Stimulated activated CD8-positive, alpha-beta memory T cell treated with anti-CD3 and anti-CD28 coated beads, Interleukin-2, amount 100 ng/mL, for 48 hours (primary cell): ENCODE measurements at places on chromosomes 11 and 22.

DNA sequence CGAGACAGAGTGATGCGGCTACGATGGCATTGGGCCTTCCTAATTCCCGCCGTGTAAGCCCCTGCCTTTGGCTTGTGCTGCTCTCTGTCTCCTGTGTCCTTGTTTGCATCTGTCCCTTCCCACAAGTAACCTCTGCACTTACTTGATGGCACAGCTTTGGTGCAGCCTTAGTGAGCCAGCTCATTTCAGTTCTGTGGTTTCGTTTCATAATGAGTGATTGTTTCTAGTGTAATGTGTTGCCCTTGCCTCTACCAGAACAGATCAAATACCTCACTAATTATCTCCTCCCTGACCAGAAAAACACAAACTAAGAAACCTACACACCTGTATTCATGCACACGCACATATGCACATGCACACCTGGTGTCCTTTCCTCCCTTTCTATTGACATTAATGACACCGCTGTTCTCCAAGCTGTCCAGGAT, 58.8 kb downstream of the GRK3 start:
- DNase-seq, result no peak

DNA sequence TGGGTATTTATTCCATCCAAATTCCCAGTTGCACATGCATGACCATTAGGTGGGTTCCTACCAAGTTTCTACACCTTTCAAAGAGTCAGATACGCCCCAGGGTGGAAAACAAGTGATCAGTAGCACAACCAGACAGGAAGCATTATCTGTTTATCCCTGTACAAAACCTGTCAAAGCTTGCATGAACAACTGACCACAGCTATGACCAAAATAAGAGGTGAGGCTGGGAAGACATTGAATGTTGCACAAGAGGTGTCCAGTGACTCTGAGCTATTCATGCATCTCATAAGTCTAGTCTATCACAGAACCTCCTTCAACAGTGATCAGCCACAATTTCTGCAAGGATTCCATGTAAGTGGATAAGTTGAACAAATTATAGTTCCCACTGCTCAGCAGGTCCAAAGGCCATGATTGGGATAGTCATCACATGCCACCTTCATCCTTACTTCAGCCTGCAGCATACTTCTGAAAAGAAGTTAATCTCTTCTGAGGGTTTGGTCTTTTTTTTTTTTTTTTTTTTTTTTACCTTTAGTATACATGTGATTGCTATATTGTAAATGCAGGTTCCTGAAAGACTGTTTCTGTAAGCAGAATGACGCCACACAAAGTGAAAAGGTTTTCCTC, 28.0 kb upstream of the TMEM45B start:
- DNase-seq, result no peak

- DNase-seq, result no peak
These were observed 13.3 kb downstream of the B3GAT1 start for GRCh38 chr11:134398644-134399292.

DNA sequence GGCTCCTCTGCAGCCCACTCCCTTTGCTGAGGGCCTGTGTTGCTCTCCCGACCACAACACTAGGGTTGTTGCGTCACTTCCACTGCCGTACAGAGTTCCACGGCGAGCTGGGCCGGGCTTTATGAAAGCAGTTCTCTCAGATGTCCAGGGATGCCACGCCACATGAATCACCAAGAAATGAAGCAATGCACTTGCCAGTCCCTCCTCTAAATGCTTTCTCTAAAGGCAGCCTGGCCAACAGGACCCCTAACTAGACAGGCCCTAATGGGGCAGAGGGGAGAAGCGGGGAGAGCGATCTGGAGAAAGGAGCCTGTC, 188.7 kb downstream of the CTTN start:
- DNase-seq, result no peak

DNA sequence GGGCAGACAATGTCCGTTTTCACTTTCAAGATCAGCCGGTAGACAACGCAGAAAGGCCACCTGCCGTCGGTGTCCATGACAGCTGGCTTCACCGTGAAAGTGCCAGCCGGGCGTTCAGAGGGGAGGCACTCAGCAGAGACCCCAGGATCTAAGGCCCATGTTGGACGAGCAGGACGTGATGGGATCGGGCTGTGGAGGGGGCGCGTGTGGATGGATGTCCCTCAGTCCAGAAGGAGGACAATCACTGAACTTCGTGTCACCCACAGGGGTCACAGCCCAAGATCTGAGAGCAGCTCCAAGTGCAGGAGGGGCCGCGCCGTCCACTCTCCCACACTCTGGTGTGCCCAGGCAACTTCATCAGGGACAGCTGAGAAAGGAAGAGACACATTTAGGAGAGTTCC, 164.4 kb downstream of the BRD1 start:
- no peak for DNase-seq

DNA sequence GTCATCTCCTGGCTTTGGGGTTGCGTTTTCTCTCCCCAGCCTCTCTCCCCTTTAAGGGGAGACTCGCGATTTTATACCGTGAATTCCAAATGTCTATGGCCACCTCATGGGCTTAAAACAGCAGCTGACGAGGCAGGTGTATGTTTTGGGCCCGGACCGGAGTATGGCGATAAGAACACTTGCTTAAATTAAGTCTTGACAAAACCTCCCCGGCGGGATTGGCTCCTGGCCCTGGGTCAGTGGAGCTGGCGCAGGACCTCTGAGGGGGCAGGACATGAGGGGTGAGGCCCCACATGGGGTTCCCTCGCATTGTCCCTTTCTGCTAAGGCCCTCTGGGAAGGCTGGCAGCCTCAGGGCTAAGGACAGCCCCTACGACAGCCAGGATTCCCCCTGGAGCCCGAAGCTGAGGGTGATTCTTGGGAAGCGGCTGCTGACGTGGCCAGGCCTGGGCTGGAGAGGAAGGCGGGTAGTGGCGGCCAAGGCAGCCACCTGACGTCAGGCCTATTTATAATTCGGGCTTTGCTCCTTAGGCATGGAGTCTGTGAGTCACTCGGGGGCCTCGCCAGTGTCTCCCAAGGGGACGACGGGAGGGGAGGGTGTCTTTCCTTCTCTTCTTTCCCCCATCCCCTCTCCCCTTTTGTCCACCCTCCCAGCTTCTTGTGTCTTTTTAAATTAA, 12.7 kb downstream of the MYO18B start:
- DNase-seq, result no peak

DNA sequence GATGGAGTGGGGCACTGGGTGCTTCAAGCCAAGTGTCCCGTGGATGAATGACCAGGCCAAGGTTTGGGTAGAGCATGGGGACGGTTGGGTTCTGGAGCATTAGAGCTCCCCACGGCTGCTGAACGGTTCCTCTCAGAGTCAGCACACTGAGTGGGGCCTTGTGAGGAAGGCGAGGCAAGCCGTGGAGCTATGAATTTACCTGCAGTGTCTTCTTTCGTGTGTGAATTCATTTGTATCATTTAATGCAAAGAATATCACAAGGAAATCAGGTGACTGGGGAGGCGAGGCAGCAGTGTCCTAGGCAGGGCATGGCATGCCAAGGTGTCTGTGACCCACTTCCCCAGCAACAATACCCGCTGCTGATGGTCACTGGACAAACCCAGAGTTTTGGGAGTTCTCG, 343.5 kb upstream of the B3GAT1 start:
- DNase-seq, result no peak

GRCh38 chr11:3867209-3868091, 12.0 kb downstream of the STIM1 start:
- no peak for DNase-seq

DNA sequence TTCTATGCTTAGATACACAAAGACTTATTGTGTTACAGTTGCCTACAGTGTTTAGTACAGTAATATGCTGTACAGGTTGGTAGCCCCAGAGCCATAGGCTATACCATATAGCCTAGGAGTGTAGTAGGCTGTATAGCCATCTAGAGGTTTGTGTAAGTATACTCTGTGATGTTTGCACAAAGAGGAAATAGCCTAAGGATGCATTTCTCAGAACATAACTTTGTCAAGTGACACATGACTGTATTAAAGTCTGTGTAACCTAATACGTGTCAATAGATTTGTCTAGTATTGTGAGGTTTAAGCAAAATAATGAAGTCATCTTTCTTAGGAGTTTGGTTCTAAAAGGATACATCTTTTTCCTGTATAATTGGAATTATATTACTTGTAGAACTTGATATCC, 5.5 kb downstream of the ZC3H12C start:
- no peak for DNase-seq

GRCh38 chr22:23179381-23180299, 669 bp upstream of the BCR start:
- no peak for DNase-seq

DNA sequence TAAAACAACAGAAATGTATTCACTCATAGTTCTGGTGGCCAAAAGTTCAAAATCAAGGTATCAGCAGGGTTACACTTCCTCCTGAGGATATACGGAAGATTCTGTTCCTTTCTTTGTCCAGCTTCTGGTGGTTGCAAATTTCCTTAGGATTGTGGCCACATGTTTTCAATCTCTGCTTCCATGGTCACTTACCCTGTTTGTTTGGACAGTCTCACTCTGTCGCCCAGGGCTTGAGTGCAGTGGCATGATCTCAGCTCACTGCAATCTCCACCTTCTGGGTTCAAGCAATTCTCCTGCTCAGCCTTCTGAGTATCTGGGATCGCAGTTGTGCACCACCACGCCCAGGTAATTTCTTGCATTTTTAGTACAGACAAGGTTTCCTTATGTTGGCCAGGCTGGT, 534.3 kb downstream of the KCNA4 start:
- no peak for DNase-seq

DNA sequence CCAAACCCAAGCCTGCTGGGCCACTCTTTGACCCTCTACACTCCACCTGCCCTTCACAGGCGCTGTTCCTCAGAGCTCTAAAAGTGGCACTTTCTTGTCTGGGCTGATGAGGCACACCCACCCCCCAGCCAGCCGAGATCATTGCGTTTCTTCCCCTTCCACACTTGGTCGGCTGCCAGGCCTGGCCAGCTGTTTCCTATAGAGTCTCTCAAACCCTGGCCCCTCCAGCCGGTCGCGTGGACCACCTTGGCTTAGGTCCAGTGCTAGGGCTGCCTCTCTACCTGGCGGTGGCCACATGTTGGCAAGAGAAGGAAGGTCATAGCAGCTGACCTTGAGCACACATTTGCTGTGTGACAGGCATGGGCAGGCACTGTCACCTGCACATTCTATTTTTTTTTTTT, 60.6 kb downstream of the PPP6R2 start:
- DNase-seq, result no peak

GRCh38 chr11:108768964-108769363, 104.1 kb downstream of the DDX10 start:
- DNase-seq, result no peak

DNA sequence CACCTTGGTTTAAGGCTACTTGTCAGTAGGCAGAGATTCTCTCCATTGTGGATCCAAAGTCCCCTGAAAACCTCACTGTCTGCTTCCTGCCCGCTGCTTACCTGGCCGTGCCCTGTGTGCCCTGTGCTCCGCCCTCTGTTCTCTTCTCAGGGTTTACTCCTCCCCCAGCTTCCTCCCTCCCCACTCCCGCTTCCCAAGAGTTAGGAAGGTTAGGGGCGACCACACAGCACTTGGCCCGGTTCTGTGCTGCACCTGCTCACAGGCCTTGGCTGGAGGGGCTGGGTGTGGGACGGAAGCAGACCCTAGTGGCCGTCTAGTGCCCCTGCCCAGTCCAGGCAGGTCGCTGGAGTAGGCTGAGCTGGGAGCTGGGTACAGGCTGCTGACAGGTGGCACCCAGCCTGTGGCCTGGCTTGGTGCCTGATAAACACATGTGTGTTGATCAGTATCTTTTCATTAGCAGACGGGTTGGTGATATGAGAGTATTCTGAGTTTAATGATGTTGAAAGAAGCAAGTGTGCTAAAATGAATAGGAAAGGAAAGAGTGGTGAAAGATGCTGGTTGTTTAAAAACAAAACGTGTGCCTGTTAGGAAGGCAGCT, 40.5 kb downstream of the GRAMD4 start:
- no peak for DNase-seq

DNA sequence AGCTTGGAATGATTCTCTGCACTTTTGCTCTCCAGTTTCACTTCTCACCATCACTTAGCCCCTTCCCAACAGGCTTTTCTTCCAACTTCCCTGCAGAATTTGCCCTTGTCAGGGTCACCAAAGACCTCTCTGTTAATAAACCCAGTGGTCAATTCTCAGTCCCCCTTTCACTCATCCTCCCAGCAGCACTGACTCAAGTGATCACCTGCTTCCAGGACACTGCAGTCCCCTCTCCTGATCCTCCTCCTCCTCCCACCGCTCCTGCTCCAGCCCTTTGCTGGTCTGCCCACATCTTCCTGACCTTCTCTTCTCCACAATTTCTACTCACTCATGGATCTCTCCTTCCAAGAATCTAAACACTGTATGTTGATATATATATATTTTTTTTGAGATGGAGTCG, 57.9 kb downstream of the SHISAL1 start:
- no peak for DNase-seq

GRCh38 chr11:64006398-64006797, 20.2 kb downstream of the OTUB1 start:
- DNase-seq, result no peak

DNA sequence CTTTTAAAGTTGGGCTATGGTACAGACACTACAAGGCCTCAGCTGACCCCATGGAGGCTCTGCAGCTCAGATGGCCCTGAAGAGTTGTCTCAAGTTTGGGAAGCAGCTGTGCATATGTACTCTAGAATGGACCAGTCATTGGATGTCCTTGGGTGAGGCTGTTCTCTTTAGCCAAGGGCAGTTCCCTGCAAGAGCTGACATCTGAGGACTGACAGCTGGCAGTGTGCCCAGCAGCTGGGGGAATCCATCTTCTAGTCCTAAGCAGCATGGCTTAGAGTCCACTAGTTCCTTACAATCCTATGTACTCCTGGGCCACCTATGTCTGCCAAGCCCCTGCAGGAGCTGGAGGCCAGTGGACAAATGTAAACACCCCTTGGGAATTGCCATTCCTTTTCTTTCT, 76.5 kb downstream of the C11orf91 start:
- DNase-seq, result no peak
